ENCODE measurements at places on chromosomes 1 and 21.

DNA sequence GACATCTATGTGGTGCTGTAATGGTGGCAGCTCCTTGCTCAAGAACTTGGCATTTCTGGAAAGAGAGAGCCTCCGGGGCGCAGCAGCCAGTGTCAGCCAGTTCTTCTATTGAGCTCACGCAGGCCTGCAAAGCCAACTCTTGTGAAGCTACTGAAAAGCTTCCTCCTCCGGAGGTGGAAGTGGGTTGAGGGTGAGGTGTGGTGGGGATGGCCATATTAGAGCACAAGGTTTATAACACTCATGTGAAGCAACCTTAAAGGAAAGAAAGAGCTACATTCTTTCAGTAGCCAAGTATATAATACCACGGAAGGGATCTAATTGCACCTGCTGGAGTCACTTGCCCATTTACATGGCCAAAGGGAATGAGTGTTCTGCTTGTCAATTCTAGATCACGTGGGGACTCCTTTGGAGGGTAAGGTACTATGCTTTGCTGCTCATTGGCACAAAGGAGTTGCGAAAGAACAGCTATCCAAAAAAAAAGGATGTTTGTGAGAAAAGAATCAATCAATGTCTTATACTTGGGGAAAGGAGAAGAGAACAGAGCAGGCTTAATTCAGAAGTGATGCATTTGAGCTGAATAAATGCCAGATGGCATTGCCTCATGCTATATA is 18.3 kb upstream of the MAP10 start:
- no peak for DNase-seq

DNA sequence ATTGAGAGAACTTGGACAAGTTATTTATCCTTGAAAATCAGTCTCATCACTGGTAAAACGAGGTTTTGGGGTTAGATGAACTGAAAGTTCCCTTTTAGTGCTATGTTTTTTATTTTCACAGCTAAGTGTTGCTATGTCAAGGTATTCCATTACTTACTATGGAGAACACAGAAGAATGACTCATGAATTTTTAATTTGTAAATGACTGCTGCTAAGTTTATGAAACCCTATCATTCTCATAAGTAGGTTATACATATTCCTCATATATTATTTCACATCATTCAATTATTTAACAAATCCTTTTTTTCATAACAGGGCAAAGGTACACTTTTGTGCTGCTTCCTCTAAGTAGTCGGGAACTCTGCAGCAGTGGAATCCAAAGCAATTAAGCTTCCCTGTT is 52.2 kb upstream of the ATP1A1 start:
- no peak for DNase-seq

GRCh38 chr1:64532646-64533045 is 62.7 kb downstream of the CACHD1 start:
- DNase-seq, result no peak

- DNase-seq, result peak; percentile 37
These were observed 328.4 kb downstream of the ZP4 start for GRCh38 chr1:237562242-237562823.

GRCh38 chr1:11592752-11593151 is 61.5 kb downstream of the FBXO2 start:
- DNase-seq, result no peak

DNA sequence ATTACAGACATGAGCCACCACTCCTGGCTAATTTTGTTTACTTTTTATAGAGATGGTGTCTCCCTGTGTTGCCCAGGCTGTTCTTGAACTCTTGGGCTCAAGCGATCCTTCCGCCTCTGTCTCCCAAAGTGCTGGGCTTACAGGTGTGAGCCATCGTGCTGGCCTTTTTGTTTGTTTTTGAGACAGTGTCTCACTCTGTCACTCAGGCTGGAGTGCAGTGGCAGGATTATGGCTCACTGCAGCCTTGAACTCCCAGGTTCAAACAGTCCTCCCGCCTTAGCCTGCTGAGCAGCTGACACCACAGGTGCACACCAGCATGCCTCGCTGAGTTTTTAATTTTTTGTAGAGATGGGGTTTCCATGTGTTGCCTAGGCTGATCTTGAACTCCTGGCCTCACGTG is 49.1 kb downstream of the ADARB1 start:
- DNase-seq, result no peak

DNA sequence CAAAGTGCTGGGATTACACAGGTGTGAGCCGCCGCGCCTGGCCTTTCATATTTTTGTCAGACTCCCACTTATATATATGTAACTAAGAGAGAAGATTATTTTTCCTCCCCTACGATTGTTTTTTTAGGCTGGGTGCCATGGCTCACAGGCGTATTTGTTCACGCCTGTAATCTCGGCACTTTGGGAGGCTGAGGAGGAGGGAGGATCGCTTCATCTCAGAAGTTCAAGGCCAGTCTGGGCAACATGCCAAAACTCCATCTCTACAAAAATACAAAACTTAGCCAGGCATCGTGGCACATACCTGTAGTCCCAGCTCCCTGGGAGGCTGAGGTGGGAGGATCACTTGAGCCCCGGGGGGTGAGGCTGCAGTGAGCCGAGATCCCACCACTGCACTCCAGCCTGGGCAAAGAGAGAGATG is 23.9 kb upstream of the ITLN2 start:
- DNase-seq, result no peak

- no peak for DNase-seq
These were observed 25.3 kb downstream of the NADK start for GRCh38 chr1:1752636-1753606.

- DNase-seq, result no peak
These were observed 15.9 kb downstream of the SMIM12 start for GRCh38 chr1:34843392-34844251.

- DNase-seq, result no peak
These were observed 353.4 kb upstream of the NEGR1 start for GRCh38 chr1:72635719-72636118.
